ENCODE measurements at places on chromosomes 1 and 21. TPM values are rescaled to one million over a fixed set of nuclear protein-coding genes. Genes with fewer than 3 reads are reported as not detected.

GRCh38 chr21:45460611-45461368 lies 55.8 kb downstream of the COL18A1 start:
- no peaks in the 10 kb centered on the region for H3K4me1 ChIP-seq
- H3K36me3 ChIP-seq, result no peaks in the 10 kb centered on the region
- no peak for DNase-seq
- no peak overlapping the region for H3K4me3 ChIP-seq
- no peaks in the 10 kb centered on the region for H3K27me3 ChIP-seq

DNA sequence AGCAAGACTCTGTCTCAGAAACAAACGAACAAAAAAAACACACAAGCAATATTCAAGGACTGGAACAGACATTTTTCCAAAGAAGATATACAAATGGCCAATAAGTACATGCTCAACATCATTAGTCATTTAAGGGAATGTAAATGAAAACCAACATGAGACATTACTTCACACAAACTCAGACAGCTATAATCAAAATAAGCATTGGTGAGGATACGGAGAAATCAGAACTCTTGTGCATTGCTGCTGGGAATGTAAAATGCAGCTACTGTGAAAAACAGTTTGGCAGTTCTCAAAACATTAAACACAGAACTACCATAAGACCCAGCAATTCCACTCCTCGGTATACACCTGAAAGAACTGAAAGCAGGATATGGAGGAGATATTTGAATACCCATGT lies 15.4 kb downstream of the NOL9 start:
- no peaks in the 10 kb centered on the region for H3K4me1 ChIP-seq
- H3K27me3 ChIP-seq, result no peaks in the 10 kb centered on the region
- no peak overlapping the region for H3K4me3 ChIP-seq
- no peak for DNase-seq
- H3K36me3 ChIP-seq, result peaks cover 8% of the 10 kb centered on the region

DNA sequence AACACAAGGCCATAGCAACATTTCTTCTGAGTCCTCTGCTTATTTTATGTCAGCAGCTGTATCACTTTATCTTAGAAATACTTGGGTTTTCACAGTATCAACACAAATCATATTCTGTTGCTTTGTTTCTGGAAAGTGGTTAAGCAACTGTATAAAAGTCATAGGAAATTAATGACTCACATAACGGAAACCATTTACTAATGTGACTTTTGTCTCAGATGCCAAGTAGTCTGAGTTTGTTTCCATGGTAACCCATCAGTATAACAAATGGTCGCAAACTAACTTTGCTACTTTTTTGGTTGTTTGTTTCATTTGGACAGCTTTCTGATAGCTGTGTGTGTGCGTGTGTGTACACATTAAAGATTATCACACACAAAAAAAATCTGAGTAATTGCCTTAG lies 31.1 kb downstream of the EEIG2 start:
- no peaks in the 10 kb centered on the region for H3K27me3 ChIP-seq
- H3K36me3 ChIP-seq, result no peaks in the 10 kb centered on the region
- H3K4me1 ChIP-seq, result peaks cover 17% of the 10 kb centered on the region
- DNase-seq, result no peak
- H3K4me3 ChIP-seq, result no peak overlapping the region
- no peak overlapping the region for H3K27ac ChIP-seq

GRCh38 chr1:201916649-201917249 lies 28.1 kb downstream of the SHISA4 start:
- no peaks in the 10 kb centered on the region for H3K27me3 ChIP-seq
- no peak overlapping the region for H3K4me3 ChIP-seq
- DNase-seq, result peak; percentile 56
- no peaks in the 10 kb centered on the region for H3K36me3 ChIP-seq
- H3K27ac ChIP-seq, result no peak overlapping the region

GRCh38 chr1:6412896-6413295 lies 6.8 kb downstream of the HES2 start:
- DNase-seq, result no peak
- H3K27me3 ChIP-seq, result peaks cover 9% of the 10 kb centered on the region
- H3K36me3 ChIP-seq, result no peaks in the 10 kb centered on the region
- no peaks in the 10 kb centered on the region for H3K4me1 ChIP-seq
- H3K4me3 ChIP-seq, result no peak overlapping the region

DNA sequence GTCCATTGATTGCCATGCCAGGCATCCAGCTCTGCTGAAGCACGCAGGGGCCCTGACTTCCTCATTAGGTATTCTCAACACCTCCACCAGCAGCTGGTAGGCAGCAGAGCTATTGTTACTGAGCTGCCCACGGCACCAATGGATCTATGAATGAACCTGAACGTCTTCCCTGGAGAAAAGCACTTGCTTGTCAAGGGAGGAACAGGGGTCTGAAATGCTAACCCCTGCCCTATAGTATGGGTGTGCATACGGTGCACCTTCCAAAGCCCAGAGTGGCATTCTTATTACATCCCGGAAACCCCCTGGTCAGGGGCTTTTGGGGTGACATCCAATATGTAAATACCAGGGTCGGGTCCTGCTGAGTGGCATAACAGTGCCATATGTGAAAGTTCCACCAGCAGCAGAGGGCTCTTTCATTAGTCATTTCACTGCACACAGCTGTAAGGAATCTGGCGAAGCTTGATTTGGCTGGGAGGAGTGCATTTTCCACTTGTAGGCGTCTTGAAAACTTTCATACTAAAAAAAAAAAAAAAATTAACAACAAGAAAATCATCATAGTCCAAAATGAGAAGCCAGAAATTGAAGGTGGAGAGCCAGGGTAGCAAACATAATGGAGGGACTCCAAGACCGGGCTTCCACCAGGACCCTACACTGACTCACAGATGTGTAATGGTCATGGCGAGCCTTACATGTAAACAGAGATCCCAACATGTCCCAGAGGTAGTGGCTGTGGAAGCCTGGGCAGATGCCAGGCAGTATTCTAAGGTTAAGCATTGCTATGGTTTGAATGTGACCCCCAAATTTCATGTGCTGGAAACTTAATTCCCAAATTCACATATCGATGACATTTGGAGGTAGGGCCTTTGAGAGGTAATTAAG lies 58.8 kb upstream of the PRDX6 start:
- DNase-seq, result no peak
- no peaks in the 10 kb centered on the region for H3K36me3 ChIP-seq
- H3K4me3 ChIP-seq, result no peak overlapping the region
- no peaks in the 10 kb centered on the region for H3K27me3 ChIP-seq

- no peaks in the 10 kb centered on the region for H3K4me1 ChIP-seq
- H3K36me3 ChIP-seq, result no peaks in the 10 kb centered on the region
- no peak for DNase-seq
These were observed 6.5 kb upstream of the TNFSF4 start for GRCh38 chr1:173213665-173214064.

GRCh38 chr1:91872559-91873081 lies 13.3 kb downstream of the TGFBR3 start:
- H3K36me3 ChIP-seq, result no peaks in the 10 kb centered on the region
- H3K4me1 ChIP-seq, result peaks cover 6% of the 10 kb centered on the region
- no peak overlapping the region for H3K27ac ChIP-seq
- DNase-seq, result no peak
- no peak overlapping the region for H3K4me3 ChIP-seq

- no peak overlapping the region for H3K27ac ChIP-seq
- no peak overlapping the region for H3K4me3 ChIP-seq
- no peaks in the 10 kb centered on the region for H3K36me3 ChIP-seq
- DNase-seq, result no peak
- no peaks in the 10 kb centered on the region for H3K27me3 ChIP-seq
- peaks cover 17% of the 10 kb centered on the region for H3K4me1 ChIP-seq
These were observed 22.7 kb downstream of the CCN1 start for GRCh38 chr1:85603086-85603880.

DNA sequence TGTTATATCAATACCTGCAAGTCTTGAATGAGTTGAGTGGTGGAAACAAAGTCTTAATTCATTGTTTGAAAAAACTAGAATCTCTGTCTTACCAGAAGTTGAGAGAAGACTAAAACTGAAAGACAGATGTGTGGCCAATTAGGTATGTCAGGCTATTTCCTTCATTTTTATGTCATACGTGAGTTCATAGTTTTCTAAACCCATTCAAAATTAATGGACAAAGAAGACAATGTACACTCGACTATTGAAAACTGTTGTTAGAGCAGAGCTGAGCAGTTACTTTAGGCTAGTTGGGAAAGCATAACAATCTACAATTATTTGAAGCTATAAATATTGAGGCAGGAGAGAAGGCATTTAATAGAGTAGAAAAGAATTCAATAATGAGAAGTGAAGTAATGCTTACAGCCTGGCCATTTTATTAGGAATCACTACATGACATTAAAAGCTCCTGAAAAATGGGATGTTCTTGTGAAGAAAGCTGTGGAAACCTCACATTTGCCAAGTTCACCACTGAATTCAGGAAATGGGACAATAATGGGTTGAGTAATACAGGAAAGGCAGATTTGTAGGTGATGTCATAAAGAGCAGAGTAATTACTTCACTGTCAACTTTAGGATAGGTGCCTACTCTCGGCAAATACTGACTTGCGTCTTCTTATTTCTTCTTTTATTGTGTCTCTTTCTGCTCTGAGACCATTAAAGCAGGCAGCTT lies 204.4 kb downstream of the PLA2G4A start:
- no peaks in the 10 kb centered on the region for H3K4me1 ChIP-seq
- H3K27me3 ChIP-seq, result no peaks in the 10 kb centered on the region
- no peak overlapping the region for H3K27ac ChIP-seq
- DNase-seq, result no peak

CAPN8 gene
- not detected for total RNA-seq

TSPEAR gene
- 1.3 TPM for total RNA-seq

FMO1 gene
- 1.2 TPM for total RNA-seq

S1PR1 gene
- 92.7 TPM for total RNA-seq

Data from thyroid gland (tissue), 4 donors.